ENCODE measurements at places on chromosomes 12 and 14. TPM values are rescaled to one million over a fixed set of nuclear protein-coding genes. Genes with fewer than 3 reads are reported as not detected.

ZDHHC22 gene
- not detected for total RNA-seq

GRCh38 chr14:94174604-94175010, 485 bp downstream of the PPP4R4 start:
- H3K27ac ChIP-seq: peak overlapping the region; percentile 17
- peak overlapping the region; percentile 53 for H3K4me3 ChIP-seq
- H3K27me3 ChIP-seq: no peaks in the 10 kb centered on the region
- H3K4me1 ChIP-seq: peaks cover 6% of the 10 kb centered on the region

GNB3 gene
- 2.2 TPM for total RNA-seq

- no peak overlapping the region for H3K4me3 ChIP-seq
- no peak for DNase-seq
- no peaks in the 10 kb centered on the region for H3K4me1 ChIP-seq
- H3K36me3 ChIP-seq: no peaks in the 10 kb centered on the region
- no peak overlapping the region for H3K27ac ChIP-seq
Measured at GRCh38 chr14:96625426-96625985, 123.3 kb downstream of the PAPOLA start.

DNA sequence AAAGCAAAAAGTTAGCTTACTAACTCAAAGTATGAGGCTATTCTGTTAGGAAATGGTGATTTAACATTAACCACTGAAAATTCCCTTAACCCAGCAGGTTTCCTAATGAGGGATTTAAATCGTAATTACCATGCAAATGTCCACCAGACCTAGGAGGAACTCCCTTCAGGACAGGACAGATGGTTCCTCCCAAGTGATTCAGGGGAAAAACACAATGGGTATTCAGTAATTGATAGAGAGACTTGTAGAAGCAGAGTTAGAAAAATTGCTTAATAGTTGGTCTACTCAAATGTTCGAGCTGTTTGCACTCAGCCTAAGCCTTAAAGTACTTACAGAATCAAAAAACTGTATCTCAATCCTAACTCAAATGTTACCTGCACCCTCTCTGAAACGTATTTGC, 21.6 kb downstream of the RERGL start:
- no peaks in the 10 kb centered on the region for H3K4me1 ChIP-seq
- DNase-seq: no peak
- no peak overlapping the region for H3K4me3 ChIP-seq
- no peak overlapping the region for H3K27ac ChIP-seq
- H3K27me3 ChIP-seq: no peaks in the 10 kb centered on the region
- H3K36me3 ChIP-seq: no peaks in the 10 kb centered on the region

DNA sequence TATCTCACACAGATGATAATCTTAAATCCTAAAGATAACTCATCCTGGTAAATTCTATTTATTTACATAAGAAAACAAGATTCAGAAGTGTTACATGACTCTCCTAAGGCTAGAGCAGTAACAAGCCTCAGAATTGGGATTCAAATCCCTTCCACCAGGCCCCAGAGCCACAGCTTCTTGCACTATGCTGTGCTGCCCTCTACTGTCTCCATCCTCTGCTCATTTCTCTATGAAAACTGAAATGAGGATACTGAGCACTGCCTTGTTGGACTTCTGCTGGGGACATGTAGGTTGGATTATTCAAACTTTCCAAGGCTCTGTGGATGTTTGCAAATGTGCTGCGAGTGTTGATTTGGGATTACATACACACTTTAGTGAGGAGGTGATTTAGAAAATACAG, 23.5 kb upstream of the C12orf50 start:
- H3K4me1 ChIP-seq: no peaks in the 10 kb centered on the region
- no peak overlapping the region for H3K27ac ChIP-seq
- no peak overlapping the region for H3K4me3 ChIP-seq
- DNase-seq: no peak

SYNE3 gene
- 13.5 TPM for total RNA-seq

FSCB gene
- not detected for total RNA-seq
